MCF 10A (cell line): ENCODE measurements at places on chromosomes 4 and X.

DNA sequence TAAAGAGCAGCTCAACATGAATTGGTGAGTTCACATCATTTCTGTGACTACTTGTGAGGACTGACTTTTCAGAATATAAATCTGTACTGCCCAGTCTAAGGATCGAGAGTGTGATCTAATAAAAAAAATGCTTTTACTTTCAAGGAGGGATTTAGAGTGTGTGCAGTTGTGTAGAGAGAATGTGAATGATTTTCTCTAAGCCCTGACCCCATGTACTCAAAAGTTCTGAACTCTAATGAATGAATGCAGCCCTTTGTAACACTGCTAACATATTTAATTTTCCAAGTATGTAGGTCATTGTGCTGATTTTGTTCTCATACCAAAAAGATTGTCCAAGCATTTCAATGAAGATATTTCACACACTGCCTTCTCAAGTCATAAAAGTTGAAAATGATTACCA, 92.5 kb upstream of the STOX2 start:
- no peak for DNase-seq

- peak; percentile 61 for DNase-seq
These were observed 38.7 kb downstream of the SEC24B start for GRCh38 chr4:109472343-109472761.

GRCh38 chr4:55993994-55994663, 45.4 kb downstream of the CEP135 start:
- DNase-seq, result no peak

GRCh38 chrX:110331444-110332030, 13.7 kb upstream of the AMMECR1 start:
- DNase-seq, result no peak

- no peak for DNase-seq
These were observed 38.9 kb upstream of the TMPRSS11D start for GRCh38 chr4:67922697-67923096.

DNA sequence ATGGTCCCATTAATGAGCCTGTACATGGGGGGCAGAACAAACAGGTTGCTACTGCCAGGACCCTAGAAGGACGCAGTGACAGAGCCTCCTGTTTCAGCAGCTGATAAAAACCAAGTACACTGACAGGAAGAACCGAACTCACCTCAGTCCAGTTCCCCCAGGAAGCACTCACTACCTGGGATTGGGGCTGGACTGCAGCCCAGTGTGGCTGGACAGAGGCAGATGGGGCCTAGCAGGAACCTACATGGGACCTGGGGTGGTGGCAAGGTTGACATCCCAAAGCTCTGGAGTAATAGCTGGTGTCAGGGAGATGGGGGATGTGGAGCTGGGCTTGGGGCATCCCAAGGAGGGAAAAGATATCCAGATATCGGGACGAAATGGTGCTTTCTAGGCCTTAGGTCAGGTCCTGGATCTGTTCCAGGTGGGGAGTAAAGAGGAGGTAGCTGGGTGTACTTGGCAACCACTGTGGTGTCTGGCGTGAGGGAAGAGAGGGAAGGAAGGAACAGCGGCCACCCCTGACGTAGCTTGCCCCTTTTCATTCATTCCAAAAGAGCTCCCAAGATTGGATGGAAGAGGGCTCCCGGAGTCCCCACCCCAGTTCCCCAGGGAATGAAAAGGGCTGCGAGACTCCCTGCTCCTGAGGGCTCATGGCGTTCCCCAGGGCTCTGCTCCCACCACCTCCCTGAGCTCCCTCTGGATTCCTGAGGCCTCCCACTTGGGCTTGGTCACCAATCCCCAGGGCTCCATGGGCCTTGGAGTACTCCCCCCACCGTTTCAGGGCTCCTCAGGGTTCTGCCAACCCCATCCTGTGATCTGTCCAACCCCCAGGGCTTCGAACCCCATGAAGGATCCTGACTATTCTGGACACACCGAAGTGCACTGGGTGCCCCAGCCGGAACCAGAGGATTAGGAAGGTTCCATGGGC, 4.5 kb downstream of the EMD start:
- no peak for DNase-seq

- DNase-seq, result no peak
These were observed 487.4 kb downstream of the INPP4B start for GRCh38 chr4:142358656-142359055.

GRCh38 chr4:147780137-147780777, 48.4 kb downstream of the ARHGAP10 start:
- DNase-seq, result no peak

- DNase-seq, result peak; percentile 90
These were observed 68.4 kb downstream of the ARHGEF38 start for GRCh38 chr4:105620640-105621323.
